ENCODE measurements at places on chromosomes 4 and X.

- peak; percentile 57 for DNase-seq
Measured at GRCh38 chr4:106695501-106696262, 327.1 kb upstream of the GIMD1 start.

DNA sequence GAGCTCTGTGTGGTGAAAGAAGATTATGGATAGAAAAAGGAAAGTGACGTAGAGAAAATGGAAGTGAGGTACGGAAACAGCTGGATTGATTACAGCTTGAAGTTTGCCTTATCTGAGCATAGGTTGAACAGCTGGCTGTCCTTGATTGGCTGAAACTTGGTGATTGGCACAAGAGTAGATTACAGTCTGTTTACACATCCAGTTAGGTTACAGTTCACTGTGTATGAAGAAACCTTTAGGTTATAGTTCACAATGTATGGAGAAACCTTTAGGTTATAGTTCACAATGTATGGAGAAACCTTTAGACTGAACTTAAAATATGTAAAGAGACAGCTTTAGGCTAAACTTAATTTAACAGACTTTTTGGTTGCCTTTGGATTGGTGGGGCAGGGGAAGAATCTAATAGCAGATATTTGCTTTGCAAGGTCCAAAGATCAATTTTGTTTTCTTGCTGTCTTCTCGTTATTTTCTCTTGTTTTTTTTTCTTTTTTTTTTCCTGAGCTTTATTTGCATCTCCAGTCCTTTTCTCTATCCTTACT is 15.6 kb upstream of the ART3 start:
- no peak for DNase-seq

DNA sequence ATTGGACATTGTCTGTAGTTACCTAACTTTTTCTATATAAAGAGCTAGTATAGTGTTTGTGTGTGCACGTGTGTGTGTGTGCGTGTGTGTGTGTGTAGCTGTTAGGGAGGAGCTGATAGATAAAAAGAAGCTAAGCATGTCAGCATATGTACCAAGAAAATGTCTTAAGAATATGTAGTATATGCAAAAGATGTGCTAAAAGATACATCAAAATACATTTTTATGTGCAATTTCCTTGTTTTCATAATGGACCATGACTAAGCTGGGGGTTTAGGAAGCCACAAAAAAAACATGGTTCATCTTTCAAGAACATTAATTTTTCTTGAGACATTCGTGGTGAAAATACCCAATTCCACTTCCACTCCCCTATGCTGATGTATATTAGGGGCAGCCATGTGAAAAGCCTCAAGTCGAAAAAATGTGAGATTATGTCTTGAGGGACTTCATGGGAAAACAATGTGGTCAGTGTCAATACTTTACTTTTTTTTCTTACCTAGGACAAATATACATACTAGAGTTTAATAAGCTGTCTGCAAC is 1599.7 kb downstream of the ARAP2 start:
- peak; percentile 2 for DNase-seq

DNA sequence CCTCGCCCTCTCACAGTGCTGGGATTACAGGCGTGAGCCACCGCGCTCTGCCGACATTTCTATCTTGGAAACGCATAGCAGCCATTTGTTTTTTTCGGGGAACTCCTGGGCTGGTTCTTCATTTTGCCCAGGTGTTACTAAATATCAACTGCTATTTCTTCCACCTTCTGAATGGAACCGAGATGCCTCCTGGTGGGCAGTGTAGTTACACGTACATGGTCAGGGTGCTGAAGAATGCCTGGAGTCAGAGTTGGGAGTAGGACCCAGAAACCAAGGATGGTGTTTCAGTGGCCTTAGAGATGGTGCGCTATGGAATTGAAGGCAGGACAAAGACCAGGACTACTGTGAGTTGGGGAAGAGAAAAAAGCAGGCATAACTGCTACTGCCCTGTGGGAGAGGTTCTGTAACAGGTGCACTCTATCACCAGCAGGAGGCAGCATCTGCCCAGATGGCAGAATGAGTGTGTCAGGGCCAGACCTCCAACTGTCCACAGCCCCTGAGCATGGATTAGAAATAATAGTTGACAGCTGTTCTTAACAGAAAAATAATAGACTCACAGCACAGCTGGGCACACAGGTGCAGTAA is 81.7 kb downstream of the ZC4H2 start:
- DNase-seq: no peak

DNA sequence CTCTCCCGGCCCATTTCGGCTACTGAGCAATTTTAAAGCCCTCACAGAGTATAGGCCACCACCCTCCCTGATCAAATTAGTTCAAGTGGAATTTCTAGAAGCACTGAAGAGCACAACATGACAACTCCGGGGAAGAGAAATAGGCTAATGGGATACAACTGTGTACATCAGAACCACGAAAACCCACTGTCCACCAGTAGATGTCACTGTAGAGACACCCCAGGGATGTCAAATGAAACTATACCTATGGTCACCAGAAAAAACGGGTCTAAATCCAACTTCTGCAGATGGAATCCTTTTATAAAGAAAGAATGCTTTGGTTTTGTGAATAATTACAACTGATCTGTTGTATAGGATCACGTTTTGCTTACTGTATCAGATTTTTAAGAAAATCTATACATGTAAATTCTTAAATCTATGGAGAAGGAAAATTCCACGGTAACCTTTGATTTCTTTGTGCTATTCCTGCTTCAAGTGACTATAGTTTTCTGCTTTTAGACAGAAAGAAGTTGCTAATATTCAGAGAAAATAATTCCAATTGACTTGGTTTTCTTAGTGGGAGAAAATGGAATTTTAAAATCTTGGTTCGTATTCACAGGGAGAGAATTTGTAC is 29.5 kb upstream of the MAP3K15 start:
- peak; percentile 60 for DNase-seq

DNA sequence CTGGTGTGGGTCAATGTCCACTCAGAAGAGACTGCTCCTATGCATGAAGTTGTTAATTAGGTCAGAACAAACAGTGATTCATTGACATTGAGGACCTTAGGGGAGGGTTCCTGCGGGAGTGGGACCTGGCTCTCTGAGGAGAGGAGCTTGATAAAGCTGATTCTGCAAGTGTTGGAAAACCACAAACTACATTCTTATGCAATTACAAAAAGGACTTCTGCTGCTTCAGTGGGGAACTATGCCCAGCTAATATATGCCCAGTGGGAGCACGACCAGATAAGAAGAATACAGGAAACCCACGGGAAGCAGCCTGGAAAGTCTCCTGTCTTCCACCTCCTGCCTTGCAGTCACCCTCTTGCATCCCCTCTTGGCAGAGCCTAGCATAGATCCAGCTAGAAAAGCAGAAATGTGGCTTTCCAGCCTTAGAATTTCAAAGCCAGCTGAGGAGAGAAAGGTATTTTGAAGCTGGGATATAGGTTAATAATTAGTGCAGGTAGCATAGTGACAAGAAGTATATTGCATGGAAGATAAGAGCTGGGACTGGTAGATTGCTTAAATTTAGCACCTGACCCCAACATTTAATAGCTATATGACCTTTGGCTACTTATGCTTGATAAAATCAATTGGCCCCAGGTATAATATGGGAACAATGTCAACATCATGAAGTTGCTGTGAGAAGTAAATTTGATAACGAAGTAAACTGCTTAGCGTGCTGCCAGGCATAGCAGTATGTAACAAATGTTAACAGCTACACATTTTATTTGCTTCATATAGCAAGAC is 34.9 kb upstream of the UGT8 start:
- peak; percentile 48 for DNase-seq
